ENCODE measurements at places on chromosomes 12 and 14.

- DNase-seq: no peak
Observed at GRCh38 chr14:30994681-30995620, 30.5 kb upstream of the AP4S1 start.

GRCh38 chr12:22635812-22636211 is 10.8 kb downstream of the ETNK1 start:
- no peak for DNase-seq

- no peak for DNase-seq
Observed at GRCh38 chr12:101908395-101908794, 31.0 kb downstream of the DRAM1 start.

DNA sequence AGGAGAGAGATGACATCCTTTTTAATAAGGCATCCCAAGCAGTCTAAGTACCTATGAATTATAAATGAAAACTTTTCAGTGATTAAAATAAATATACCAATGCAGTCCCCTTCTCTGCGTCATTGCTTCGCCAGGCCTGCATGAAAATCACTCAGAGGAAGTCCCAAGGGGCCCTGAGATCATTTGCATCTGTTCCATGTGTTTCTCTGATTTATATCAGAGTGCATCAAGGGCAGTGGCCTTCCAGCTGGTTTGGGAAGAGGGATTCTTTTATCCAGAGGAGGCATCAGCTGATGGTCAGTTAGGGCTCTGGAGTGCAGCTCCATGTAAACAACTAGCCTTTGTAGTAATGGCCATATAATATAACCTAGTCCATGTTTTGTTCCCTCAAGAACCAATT is 210.1 kb downstream of the RGS6 start:
- no peak for DNase-seq

DNA sequence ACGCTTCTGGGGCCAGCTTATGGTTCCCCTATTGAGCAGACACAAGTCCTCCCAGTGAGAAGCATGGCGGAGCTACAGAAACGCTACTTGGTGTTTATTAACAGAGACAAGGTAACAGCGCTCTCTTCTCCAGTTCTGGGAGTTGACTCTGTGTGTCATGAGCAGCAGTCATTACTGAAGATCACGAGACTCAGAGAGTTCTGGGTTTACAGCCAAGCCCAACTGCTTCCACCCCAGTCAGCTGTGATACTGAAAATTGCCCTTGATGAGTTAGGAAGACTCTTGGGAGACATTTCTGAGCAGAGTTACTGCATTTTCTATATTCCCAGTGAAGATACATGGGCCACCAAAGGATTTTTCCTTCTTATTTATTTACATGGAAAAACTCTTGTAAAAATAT is 48.6 kb downstream of the CFAP251 start:
- no peak for DNase-seq

GRCh38 chr12:67582238-67582834 is 66.2 kb upstream of the DYRK2 start:
- no peak for DNase-seq

DNA sequence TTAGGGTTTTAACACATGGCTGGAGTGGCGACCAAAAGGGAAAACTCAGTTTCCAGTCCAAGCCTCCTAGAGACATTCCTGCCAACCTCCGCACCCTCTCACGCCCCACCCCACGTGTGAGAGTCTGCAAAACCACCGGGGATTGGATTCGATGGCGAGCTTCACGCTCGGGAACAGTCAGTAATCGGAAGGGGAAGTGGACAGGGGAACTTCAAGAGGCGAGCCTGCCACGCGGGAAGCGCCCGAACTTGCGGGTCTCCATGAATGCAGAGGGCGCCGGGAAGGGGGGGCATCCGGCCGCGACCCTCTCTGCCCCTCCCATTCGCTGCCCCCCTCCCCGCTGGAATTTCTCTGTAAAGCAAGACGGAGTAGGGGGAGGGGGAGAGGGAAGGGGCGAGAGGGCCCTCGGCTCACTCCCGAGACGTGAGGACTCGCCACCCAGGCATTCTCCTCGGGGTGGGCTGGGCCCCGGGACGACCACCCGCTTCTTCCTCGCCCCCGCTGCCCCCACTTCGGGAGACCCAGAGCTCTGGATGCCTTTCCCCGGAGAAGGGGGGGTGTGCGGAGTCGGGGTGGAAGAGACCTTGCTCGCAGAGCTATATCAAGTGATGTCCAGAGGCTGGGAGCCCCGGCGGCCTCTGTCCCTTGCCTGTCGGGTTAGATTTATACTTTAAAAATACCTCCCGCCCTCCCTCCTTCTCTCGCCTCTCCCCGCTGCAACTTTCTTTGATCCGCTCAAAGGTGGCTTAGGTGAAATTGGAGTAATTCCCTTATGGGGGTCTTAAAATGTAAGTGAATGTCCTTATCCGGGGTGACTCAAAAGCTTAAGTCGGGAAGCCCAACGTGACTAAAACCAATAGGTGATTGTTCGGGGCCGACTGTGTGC is 2.5 kb upstream of the CCND2 start:
- DNase-seq: no peak

DNA sequence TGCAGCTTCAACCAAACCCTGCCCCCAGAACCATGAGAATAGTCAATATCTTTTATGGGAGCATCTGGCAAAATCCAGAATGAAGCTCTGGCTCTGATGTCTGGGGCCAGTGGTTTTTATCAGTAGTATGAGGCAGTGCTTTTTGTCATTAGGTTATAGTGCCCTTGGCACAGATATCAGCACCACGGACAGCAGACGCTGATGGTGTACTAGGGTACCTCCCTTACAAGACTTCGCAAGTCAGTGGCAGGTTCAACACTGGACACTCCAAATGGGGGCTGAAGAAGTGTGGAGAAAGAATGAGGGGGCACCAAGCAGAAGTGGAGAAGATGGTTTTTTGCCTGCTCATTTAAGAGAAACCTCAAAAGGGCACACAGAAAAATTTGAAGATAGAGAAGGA is 68.2 kb upstream of the E2F7 start:
- DNase-seq: no peak

DNA sequence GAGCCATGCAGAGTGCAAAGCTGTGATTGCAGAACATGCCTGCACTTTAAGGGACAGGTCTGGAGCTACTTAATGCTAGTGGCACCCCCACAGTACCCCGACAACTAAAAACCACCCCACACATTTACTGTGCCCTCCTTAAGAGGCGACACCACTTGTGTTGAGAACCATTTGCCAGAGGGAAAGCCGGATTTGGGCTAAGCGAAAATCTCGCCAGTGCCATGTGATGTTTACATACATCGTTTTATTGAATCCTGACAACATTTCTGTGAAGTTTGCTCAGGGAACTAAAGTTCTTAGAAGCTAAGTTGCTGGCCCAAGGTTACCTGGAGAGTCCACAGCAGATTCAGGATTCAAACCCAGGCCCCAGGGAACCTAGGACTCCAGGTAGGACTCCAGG is 119.0 kb upstream of the FKBP4 start:
- no peak for DNase-seq

GRCh38 chr12:130219929-130220705 is 57.9 kb downstream of the FZD10 start:
- DNase-seq: no peak

Data from NCI-H510A treated with DMSO at 0.1 percent for 48 hours (cell line).